ENCODE measurements at places on chromosomes 7 and 10.

- no peak for DNase-seq
Measured at GRCh38 chr7:76294344-76295024, 8.0 kb upstream of the HSPB1 start.

- no peak for DNase-seq
Measured at GRCh38 chr10:92690211-92690914, 608 bp downstream of the HHEX start.

DNA sequence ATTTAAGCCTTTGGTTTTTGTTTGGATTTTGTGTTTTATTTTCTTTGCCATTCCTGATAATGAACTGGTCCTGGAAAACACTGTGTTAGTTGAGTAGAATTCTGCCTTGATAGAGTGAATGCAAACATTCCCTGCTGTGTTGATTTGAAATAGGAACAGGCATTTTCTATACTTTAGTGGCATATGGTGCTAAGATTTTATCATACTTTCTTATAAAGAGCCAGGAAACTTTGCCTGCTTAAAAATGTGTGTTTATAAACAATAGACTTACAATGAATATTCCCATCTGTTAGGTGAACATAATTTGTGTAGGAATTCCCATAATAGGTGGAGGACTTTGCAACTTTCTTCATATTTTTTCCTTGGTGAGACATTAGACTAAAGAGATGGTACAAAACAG lies 333.3 kb downstream of the SDK1 start:
- no peak for DNase-seq

- DNase-seq, result no peak
Measured at GRCh38 chr7:106216923-106217542, 67.8 kb downstream of the NAMPT start.

- DNase-seq, result no peak
Measured at GRCh38 chr7:108247614-108248013, 117.5 kb upstream of the LAMB4 start.

- DNase-seq, result no peak
Measured at GRCh38 chr10:113228530-113228929, 278.5 kb downstream of the TCF7L2 start.

GRCh38 chr10:1472178-1472958 lies 265.0 kb downstream of the ADARB2 start:
- DNase-seq, result no peak

GRCh38 chr10:8577686-8578085 lies 523.2 kb downstream of the GATA3 start:
- no peak for DNase-seq

- no peak for DNase-seq
Measured at GRCh38 chr7:116138202-116138801, 72.0 kb upstream of the TES start.

DNA sequence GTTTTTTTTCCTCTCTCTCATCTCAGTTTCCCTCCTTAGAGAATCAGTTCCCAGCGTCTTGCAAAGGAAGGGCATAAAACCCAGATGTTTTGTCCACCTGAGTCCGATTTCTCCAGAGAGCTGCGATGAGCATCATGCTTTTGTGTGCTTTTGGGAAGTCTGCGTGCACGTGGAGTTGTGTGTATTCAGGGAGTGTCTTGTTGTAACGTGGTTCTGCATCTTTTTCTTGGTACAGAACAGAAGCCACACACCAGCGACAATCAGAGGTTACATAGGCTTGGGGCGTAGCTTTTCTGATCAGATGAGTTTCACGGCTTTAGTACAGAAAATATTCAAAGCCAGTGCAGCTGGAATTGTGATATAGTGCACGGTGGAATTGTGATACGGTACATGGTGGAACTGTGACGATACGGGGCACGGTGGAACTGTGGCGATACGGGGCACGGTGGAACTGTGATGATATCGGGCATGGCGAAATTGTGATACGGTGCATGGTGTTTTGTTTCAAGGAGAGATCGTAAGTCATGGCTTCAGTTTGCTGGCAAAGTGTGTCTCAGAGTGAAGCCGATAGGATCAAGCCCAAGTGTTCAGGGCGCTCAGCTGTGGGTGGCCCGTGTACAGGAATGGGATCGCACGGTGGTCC lies 32.8 kb downstream of the FOXK1 start:
- no peak for DNase-seq

DNA sequence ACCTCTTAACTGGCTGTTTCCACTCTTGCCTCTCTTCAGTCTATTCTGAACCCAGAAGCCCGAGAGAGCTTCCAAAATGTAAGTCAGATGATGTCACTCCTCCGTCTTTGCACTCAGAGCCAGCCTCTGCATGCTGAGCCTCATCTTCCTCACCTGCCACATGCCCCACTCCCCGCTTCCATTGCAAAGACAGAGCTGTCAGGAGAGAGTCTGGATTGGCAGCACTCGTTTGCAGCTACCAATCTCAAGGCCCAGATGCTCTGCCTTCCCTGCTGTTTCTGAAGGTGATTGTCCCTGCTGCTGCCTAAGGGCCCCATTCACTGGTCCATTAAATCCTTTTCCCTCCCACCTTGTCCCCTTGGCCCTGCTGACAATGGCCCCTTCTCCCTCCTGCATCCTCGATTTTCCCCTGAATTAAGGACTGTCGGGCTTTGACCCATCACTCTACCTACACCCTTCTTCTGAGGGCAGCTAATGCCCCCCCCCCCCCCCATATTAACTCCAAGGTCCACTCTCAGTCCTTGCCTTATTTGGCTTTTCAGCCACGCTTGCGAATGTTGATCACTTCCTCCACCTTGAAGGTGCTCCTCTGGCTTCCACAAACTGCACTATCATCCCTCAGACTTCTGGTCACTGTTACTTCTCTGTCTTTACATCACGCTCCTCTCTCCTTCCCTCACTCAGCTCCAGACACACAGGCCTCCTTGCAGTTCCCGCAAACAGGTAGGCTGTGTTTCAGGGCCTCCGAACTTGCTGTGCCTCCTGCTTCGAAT lies 98.5 kb downstream of the CHN2 start:
- DNase-seq, result no peak

GRCh38 chr7:96720843-96721242 lies 11.2 kb upstream of the SEM1 start:
- no peak for DNase-seq

GRCh38 chr10:113071446-113071845 lies 121.4 kb downstream of the TCF7L2 start:
- DNase-seq, result no peak

GRCh38 chr7:152196391-152196790 lies 170.9 kb downstream of the GALNT11 start:
- no peak for DNase-seq

DNA sequence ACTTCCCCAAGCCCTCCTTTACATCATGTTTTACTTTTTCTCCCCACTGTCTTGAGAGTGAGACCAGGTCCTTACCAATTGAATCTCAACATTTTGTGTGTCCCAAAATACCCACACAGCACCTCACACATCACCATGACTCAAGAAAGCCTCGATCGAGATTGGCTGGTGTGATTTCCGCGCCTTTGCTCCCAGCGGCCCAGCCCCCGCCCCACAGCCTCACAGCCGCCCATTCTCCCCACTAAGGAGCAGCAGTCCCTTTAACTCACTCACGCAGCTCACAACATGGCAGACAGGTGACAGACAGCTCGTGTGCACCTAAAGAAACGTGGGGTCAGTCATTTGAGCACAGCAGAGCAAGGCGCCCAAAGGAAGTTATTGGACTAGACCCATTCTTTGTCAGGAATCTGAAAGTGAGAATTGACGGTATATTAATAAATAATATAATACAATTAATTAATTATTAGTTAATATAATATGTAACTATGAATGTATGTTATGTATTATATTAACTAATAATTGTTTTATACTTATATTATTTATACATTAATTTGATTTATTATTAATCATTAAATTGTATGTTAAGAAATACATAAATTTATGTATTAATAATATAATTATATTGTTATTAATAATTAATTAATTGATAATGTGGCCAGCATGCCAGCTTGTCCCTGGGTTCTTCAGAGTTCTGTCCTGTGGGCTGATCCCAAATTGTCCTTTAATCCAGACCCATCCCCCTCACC lies 204.9 kb upstream of the RNF32 start:
- no peak for DNase-seq

GRCh38 chr7:88965371-88965770 lies 169.8 kb upstream of the TEX47 start:
- DNase-seq, result no peak

DNA sequence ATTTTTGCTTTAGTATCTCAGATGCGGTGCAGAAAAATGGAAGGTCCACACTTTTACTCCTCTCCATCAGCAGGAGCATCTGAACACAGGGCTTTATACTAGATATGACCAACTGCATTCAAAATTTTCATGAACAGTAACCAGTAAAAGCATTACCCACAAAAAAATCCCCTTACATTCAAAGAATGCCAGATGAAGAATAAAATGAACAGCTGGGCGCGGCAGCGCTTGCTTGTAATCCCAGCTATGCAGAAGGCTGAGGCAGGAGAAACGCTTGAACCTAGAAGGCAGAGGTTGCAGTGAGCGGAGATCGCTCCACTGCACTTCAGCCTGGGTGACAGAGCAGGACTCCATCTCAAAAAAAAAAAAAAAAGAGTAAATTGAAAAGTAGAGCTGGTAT lies 3.1 kb downstream of the SAR1A start:
- DNase-seq, result no peak

DNA sequence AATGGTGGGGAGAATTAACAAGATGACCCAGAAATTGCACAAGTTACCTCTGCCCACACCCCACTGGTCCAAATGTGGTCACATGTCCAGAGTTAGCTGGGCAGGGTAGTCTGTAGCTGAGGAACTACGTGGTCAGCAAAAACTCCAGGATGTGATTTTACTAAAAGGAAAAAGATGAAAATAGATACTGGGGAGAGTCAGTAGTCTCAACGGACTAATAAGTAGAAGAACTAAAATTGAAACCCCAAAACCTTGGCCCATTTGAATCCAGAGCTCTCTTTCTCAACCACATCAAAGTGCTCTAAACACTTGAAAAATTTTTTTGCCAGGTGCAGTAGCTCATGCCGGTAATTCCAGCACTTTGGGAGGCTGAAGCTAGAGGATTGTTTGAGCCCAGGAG lies 146.3 kb downstream of the SKIDA1 start:
- DNase-seq, result no peak

- no peak for DNase-seq
Measured at GRCh38 chr7:34837316-34837715, 179.3 kb downstream of the NPSR1 start.

DNA sequence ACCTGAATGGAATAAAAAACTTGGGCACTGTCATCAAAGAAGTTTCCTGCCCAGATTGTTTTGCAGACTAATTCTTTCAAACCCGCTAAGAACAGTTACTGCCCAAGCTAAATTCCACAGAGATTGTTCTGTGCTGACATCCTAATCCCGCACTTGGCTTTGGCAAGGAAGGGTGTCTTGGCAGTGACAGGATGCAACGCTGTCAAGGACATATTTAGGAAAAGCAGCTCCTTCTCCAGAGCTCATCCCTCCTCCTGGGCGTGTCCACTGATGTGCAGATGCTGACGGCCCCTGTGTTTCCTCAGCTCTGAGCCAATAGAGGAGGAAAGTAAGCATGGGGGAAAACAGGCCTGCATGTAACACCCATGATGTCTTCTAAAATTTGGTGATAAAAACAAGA lies 74.2 kb downstream of the EEPD1 start:
- no peak for DNase-seq

All from stimulated activated CD8-positive, alpha-beta memory T cell treated with anti-CD3 and anti-CD28 coated beads, Interleukin-7, amount 100 ng/mL, for 1 hour (primary cell).